Sciatic nerve (tissue), 2 donors: ENCODE measurements at places on chromosomes 11 and 22.
A peak's percentile ranks its signal among the peaks of the same experiment; 100 is the strongest.

GRCh38 chr22:24543185-24543601 lies 11.7 kb downstream of the GUCD1 start:
- no peak for DNase-seq

- DNase-seq: no peak
These were observed 16.2 kb downstream of the CBL start for GRCh38 chr11:119222308-119222707.

DNA sequence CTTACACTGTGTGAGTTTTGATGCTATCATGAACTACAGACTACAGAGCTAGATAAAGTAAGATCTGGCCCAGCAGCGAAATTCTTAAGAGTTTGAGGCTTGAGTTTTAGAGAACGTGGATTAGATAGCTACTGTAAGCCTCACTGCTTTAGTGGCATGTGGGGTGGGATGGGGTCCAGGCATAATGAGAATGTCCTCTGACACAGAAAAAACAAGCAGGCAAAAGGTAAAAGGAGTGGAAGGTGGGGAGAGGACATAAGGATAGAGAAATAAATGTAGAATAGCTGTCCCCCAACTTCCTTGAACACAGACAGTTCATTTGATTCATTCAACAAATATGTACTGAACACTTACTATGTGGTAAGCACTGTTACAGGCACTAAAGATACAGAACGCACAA lies 324.5 kb upstream of the PITPNB start:
- no peak for DNase-seq

DNA sequence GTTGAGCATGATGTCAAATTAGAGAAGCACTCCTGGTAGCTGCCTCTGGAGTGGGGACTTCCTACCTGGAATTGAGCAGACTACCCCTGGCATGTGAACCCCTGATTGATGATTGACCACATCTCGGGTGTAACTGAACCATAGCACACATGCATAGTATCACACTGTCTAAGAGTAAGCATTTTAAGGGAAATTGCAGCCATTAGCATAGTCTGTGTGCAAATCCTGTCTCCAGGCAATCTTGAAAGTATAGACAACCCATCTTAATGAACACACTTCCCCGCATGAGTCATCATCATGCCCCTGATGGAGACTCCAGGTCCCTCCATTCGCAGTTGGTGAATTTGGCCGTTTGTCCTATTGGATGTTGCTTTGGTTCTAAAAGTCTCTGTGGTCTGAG lies 131.3 kb downstream of the C11orf91 start:
- no peak for DNase-seq

GRCh38 chr22:20436307-20436767 lies 1.3 kb downstream of the SCARF2 start:
- no peak for DNase-seq

GRCh38 chr11:78615724-78616123 lies 41.1 kb upstream of the NARS2 start:
- no peak for DNase-seq

- DNase-seq: no peak
These were observed 7.4 kb downstream of the SVIP start for GRCh38 chr11:22822203-22822602.

GRCh38 chr11:13102865-13103539 lies 93.9 kb downstream of the RASSF10 start:
- no peak for DNase-seq

DNA sequence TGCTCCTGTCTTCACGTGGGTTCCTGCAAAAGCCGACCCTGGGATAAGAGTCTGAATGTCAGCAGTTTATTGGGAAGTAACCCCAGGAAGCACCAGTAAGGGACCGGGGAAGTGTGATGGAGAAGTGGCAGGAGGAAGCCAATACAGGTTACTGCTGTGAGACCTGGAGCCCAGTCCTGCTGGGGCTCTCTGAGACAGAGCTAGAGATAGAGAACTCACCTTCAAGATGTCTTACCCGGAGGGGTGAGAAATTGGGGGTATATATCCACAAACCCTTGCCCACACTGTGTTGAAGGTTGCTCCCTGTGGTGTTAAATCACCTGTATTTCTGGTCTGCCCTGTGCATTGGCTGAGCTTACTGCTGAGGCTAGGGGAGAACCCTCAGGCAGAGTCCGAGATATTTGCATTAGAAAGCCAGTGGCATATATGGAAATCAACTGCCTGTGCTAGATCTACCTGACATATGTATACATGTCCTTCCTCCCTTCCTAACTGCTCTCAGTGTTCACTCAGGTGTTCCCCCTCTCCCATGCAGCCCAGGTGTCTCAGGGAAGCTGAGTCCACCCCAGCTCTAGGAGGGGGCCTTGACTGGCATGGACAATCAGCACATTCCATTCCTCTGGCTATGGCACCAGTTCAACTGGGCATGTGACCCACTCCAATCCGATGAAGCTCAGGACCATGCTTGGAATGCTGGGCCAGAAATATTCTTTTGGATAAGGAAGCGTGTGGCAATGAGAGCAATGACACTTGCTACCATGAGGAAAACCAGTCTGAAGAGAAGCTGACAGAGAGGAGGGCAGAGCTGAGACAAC lies 6.8 kb upstream of the MICAL2 start:
- no peak for DNase-seq

DNA sequence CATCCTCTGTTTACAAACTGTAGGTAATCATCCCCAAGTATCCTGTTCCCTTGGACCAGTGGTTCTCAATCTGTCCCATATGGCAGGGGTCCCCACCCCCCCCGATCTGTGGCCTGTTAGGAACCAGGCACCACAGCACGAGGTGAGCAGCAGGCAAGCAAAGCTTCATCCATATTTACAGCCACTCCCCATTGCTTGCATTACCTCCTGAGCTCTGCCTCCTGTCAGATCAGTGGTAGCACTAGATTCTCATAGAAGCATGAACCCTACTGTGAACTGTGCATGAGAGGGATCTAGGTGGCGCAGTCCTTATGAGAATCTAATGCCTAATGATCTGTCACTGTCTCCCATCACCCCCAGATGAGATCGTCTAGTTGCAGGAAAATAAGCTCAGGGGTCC lies 33.4 kb upstream of the EIF3M start:
- DNase-seq: no peak

DNA sequence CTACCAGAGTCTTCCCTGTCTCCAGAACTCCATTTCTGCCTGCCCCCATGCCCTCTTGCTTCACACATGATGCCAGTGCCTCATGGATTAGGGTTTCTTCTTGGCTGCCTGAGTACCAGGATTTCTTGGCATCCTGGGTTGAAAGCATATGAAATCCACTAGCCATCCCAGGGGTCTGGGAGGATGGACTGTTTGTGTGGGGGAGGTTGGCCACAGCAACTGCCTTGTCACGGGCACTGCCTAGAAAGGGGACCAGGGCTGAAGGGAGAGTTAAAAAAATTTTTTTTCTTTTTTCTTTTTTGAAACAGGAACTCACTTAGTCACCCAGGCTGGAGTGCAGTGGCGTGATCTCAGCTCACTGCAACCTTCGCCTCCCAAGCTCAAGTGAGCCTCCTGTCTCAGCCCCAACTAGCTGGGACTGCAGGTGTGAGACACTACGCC lies 4.2 kb downstream of the USP35 start:
- DNase-seq: peak; percentile 44

GRCh38 chr11:131331546-131331945 lies 38.9 kb upstream of the NTM start:
- DNase-seq: no peak

DNA sequence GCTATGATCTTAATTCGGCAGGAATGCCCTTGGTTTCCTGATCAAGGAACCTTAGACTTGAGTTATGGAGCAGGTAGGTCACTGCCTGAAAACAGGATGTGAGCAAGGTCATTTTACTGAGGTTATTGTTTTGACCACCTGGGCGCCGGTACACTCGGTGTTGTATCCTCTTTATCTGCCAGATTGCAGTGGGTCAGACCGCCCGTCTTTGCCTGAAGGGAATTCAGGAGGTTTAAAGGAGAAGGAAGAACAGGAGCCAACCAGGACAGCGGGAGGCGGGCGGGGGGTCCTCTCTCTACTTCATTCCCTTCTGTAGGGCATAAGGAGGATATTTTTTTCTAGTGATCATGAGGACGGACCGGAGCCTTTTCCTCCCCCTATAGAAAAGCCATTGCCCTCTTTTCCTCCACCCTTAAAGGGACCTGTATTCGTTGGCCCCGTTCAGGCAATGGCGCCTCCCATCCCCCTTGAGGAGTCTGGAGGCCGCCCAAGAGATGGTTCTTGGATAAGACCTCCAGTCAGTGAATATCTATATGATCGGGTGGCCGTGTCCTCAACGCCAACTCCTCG lies 649 bp downstream of the MS4A15 start:
- no peak for DNase-seq

- no peak for DNase-seq
These were observed 7.5 kb upstream of the WEE1 start for GRCh38 chr11:9565822-9566560.

- DNase-seq: no peak
These were observed 10.3 kb upstream of the VWCE start for GRCh38 chr11:61305417-61305816.

- no peak for DNase-seq
These were observed 6.3 kb downstream of the AKIP1 start for GRCh38 chr11:8917157-8917825.

DNA sequence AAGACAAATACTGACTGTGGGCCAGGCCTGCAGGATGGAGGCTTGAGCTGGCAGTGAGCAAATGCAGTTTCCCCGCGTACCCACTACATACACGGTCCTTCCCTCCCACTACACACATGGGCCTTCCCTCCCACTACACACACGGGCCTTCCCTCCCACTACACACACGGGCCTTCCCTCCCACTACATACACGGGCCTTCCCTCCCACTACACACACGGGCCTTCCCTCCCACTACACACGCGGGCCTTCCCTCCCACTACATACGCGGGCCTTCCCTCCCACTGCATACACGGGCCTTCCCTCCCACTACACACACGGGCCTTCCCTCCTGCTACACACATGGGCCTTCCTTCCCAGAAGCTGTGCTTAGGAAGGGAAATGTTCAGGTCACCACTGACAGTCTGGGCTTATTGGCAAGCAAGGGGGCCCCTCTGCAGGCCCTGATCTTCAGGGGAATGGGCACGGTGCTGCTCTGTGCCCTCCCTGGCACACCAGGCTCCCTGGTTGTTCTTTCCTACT lies 10.8 kb downstream of the DNAL4 start:
- no peak for DNase-seq

DNA sequence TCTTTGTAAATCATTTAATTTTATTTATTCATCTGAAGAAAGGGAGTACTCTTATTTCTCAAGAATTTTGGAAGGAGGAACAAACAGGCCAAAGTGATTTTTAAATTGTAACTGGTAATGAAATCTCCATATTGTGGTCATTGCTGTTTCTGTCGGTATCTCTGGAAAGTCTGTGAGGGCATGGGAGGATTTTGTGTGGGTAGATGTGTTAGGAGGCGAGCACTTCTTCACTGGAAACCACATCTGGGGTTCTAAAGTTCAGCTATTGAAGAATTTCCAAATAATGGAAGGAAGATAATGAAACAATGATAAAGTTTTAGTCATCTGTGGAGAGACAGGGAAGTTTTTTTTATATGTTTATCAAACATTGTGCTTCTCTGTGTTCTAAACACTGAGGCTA lies 6.6 kb downstream of the TRIM34 start:
- DNase-seq: no peak

DNA sequence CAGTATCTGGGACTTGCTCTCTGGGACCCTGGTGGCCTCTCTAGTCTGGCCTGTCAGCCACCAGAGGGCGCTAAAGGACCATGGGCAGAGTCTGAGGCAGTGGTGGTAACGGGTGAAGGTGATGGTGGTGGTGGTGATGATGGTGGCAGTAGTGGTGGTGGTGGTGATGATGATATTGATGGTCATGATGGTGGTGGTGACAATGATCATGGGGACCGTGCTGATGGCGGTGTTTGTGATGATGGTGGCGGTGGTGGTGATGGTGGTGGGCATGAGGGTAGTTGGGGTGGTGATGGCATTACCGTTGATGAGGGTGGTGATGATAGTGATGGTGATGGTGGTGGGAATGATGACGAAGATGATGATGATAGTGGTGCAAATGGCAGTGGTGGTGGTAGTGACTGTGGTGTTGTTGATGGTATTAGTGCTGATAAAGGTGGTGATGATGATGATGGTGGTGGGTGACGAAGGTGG lies 16.0 kb downstream of the TRPM5 start:
- DNase-seq: peak; percentile 87

GRCh38 chr11:1028291-1028540 lies 8.3 kb downstream of the MUC6 start:
- no peak for DNase-seq

- no peak for DNase-seq
These were observed 11.9 kb downstream of the RBFOX2 start for GRCh38 chr22:36016684-36017083.

DNA sequence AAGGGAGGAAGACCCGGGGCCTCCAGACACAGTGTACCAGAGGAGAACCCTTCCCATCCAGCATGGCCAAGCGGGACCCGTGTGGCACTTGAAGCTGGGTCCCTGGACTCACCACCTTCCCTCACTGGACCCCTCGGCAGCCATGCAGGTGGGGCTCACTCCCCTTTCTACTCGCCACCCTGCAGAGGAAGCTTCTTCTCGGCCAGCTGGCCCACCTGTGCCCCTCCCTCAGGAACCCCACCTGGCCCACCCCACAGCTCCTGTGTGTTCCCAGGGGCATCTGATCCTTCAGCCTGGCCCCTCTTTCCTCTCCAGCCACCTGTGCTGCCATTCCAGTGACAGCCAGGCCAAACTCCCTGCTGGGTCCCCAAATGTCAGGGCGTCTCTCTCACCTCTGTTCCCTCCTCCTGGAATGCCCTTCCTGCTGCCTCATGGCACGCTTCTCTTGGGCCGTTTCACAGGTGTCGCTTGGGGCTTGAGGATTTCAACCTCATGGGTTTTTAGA lies 38.0 kb downstream of the IGF2 start:
- DNase-seq: no peak

- peak; percentile 79 for DNase-seq
These were observed 71.8 kb upstream of the PITPNB start for GRCh38 chr22:27990879-27991278.

DNA sequence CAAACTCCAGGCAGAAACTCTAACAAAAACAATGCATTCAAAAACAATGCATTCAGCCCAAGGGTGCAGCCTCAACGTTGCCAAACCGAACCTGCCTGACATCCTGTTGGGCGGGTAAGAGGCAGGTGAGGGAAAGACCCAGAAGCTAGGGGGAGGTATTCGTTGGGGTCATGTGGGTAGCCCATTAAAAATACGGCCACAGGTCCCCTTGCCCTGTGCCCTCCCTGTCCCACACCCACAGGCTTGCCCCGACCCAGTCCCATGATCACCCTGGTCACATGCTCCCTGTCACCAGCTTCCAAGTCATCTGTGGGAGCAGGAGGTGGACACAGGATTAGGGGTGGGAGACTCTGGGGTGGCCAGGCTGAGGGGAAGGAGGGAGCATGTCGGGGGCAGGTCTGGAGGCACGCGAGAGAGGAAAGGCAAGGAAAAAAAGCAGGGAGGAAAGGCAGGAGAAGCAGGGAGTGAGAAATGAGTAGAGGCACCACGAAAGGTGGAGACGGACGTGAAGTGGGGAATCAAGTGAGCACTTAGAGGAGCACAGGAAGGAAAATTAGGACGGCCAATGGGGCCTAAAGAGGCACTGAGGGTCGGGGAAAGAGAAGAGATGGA lies 683 bp downstream of the PLA2G6 start:
- peak; percentile 84 for DNase-seq

- no peak for DNase-seq
These were observed 3.8 kb upstream of the MMP27 start for GRCh38 chr11:102709201-102709945.
